Inflammatory macrophage treated with lipopolysaccharide for 4 hours (primary cell): ENCODE measurements at places on chromosomes 12 and 14.

DNA sequence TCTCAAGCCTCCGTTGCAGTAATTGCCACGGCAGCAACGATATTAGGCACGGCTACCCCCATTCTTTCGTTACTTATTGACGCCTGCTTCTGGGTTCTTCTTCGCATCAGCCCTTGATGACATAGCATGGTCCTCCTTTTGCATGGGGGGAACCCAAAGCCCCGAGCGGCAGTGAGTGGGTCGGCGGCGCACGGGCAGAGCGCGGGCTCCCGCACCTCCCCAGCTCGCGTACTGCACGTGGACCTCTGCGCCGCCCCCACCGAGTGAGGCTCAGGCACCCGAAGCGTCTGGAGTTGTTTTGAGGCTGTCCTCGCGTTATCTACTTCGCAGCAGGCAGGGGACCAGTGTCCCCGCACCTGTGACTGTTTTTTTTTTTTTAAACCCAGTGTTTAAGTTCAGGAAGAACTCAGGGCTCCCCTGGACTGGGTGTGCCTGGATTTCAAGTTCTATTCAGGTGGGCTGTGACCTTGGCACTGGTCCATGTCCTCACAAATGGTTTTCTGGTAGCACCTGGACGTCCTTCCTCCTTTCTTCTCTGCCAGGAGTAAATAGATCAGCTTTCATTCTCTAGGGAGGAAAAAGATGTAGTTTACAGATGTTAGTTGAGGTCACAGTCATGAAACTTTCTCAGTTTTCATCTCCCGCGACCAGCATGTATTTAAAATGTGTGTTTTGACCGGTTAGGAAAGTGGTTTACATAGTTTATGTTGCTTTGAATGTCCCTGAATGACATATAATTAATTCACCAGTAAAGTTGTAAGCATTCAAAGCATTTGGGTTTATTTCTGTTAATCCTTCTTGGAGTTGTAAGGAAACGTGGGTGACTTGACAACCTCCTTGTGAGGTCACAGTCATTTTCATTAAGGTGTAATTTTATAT is 1.4 kb upstream of the FOXN4 start:
- no peak for DNase-seq

DNA sequence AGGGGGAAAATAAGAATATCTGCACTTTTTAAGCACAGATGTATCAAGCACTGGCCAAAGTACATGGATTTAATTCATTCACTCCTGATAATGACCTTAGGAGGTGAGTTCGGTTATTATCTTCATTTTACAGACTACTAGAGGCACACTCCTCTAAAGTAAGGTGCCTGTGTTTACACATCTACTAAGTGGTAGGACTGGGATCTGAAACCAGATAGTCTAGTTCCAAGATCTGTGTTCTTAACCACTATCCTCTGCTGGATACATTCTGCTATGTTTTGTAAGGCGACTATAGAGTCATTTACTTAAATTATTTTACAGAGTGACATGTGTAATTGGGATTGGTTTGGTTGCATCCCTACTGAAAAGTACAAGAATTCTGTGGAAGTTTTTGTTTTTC is 175.3 kb downstream of the ESR2 start:
- DNase-seq: no peak

GRCh38 chr12:112005419-112006395 is 7.3 kb downstream of the TMEM116 start:
- peak; percentile 52 for DNase-seq

DNA sequence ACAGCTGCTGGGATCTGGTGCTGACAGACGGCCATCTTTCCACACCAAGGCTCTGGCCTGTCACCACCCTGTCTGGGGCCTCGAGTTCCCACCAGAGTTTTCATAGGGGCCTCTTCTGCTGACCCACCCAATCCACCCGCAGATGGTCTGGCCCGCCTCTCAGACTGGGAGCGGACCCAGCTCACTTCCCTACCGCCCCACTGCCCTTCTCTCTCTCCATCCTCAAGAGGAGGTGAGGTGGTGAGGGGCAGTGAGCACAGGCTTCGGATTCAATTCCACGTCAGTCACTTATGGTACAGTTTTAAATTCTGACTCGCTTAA is 12.3 kb upstream of the RPS6KL1 start:
- no peak for DNase-seq

DNA sequence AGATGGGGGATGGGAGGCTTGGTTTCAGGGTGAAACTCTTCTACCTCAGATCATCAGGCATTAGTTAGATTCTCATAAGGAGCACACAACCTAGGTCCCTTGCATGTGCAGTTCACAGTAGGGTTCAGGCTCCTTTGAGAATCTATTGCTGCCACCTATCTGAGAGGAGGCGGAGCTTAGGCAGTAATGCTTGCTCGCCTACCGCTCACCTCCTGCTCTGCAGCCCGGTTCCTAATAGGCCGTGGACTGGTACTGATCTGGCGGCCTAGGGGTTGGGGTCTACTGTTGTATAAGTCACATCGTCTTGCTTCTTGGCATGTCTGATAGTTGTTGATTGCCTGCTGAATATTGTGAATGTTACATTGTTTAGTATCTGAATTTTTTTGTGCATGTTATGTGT is 12.2 kb downstream of the SCYL2 start:
- no peak for DNase-seq

- DNase-seq: no peak
These were observed 111.1 kb upstream of the KRR1 start for GRCh38 chr12:75622492-75622891.

- DNase-seq: peak; percentile 25
These were observed 2.4 kb downstream of the FOS start for GRCh38 chr14:75280831-75281653.

GRCh38 chr12:34223640-34224039 is 201.3 kb downstream of the ALG10 start:
- no peak for DNase-seq

DNA sequence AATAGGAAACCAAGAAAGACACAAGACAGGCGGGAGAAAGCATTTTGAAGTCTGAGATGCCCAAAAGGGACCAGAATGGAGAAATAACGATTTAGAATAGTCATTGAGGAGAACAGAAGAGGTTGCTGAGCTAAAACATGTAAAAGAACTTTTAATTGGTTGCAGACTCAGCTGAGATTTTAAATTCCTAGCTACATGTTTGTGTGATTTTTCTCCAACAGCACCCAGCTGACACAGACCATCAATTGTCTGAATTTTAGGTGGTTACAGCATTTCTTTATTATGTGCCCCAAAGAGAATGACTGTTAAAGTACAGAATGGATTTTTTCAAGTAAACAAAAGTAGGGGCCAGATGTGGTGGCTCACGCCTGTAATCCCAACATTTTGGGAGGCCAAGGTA is 50.3 kb downstream of the BAZ1A start:
- DNase-seq: no peak

DNA sequence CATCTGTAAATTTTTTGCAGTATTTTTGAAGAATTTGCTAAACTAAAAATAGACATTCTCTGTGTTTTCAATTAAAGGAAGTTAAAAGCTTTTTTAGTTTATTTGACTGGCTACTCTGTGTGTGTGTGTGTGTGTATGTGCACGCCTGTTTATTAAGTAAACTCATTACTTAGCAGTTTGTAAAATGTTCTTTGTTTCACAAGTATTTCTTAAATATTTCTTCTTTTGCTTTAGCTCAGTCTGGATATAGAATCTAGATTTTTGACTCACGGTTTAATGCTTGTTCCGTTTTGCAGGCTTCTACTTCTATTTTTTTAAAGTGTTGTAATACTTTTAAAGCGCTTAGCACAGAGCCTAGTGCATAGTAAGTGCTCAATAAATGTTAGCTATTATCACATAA is 46.5 kb upstream of the KCNMB4 start:
- DNase-seq: peak; percentile 84

DNA sequence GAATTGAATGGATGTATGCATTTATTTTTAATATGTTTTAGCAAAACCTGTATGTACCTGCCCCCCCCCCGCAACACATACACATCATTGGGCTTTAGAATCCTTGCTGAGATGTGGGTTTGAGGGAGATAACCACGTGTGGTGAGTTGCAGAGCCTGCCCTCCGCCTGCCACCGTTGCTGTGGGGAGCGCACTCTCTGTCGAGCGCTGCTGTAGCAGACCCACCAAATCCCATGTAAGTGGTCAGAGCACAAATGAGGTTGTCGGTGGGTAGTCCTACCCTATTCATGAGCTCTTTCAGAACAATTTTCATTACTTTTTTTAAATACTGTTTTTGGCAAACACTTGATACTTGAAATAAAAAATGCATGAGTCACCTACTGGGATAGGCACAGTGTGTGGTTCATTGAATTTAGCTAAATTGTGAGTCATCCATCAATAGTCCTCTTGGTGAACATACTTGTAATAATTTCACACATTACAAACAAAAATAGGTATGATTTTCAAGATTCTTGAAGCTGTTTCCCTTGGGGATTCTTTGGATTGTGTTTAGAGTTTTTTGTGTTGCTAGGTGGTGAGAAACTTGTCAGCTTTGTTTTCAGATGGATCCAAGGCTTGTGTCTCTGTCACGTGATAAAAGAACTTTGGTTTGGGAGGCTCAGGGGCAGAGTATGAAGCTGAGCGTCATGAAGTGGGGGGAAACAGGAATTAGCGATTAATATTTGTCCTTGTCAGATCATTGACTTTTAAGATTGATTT is 107.6 kb downstream of the PTCSC3 start:
- no peak for DNase-seq

GRCh38 chr12:114045349-114045748 is 79.2 kb upstream of the RBM19 start:
- no peak for DNase-seq

GRCh38 chr12:56518570-56518969 is 3.0 kb upstream of the RBMS2 start:
- DNase-seq: peak; percentile 16

- no peak for DNase-seq
These were observed 36.1 kb upstream of the CCDC88C start for GRCh38 chr14:91453744-91454143.
